GM12864 (cell line): ENCODE measurements at places on chromosomes 4 and X.

DNA sequence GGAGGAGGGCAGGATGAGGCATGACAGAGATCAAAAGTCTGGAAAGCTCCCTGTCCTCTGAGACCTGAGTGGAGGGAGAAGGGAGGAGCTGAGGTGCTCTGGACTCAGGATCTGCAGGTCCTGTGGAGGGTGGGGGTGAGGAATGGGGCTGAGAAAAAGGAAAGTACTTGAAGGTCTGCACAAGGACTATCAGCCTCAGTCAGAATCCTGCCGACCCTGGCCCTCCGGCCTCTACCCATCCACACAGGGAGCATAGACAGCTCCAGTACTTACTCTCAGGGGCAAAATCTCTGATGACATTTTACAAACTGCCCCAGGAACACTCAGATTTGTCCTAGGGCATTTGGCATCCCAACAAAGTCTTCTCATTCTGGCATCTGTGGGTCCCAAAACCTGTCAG lies 991 bp upstream of the ITIH6 start:
- DNase-seq, result no peak

- DNase-seq, result no peak
Measured at GRCh38 chrX:106927700-106928099, 7.5 kb downstream of the CLDN2 start.

DNA sequence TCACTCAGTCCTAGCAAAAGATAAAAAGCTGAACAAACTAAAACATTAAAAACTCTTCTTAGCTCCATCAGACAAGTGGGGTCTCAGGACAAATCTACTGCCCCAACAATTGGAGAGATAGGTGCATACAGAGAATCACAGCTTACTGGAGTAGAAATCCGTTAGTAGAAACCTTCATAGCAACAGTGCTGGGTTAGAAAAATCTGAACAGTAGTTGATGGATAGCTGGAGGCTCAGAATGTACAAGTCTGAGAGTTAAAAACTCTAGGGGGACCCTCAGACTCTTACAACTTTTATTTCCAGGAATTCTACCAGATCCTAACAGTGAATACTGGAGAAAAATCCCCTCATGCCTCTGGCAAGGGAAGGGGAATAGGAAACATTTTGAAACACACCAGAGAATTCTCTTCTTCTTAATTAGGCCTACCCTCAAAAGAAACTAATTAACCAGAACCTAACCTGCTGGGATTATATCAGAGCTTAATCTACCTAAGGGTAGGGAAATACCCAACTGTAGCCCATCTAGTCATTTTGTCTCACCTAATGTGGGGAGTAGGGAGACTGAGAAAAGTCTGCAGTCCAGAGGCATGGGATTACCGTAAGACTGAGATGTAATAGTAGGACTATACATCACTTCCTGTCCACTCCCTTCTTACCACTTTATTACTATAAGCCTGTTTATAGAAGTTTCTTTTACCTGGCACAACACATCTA lies 165.0 kb upstream of the CTSO start:
- DNase-seq, result no peak

DNA sequence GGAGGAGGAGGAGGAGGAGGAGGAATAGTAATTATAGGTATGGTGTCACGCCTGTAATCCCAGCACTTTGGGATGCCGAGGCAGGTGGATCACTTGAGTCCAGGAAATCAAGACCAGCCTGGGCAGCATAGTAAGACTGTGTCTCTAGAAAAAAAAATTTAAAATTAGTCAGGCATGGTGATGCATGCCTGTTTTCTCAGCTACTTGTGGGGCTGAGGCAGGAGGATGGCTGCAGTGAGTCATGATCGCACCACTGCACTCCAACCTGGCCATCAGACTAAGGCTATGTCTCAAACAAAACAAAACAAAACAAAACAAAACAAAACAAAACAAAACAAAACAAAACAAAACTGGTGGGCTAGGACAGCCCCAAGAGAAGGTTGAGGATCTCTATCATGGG lies 3.0 kb downstream of the STARD8 start:
- DNase-seq, result no peak

DNA sequence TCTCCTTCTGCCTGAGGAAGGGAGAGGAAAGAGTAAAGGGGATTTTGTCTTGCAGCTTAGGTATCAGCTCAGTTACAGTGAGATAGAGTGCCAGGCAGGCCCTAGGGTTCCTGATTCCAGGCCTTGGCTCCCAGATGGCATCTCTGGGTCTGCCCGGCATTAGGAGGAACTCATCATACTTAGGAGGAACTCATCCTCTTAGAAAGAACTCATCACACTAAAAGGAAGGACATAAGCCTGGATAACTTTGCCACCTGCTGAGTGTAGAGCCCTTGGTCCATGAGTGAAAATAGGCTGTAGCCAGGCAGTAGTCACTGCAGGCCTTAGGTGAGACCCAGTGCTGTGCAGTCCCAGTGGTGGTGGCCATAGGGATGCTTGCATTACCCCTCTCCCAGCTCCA lies 367.1 kb downstream of the PACRGL start:
- no peak for DNase-seq

- no peak for DNase-seq
Measured at GRCh38 chr4:21780148-21780547, 168.4 kb downstream of the KCNIP4 start.

DNA sequence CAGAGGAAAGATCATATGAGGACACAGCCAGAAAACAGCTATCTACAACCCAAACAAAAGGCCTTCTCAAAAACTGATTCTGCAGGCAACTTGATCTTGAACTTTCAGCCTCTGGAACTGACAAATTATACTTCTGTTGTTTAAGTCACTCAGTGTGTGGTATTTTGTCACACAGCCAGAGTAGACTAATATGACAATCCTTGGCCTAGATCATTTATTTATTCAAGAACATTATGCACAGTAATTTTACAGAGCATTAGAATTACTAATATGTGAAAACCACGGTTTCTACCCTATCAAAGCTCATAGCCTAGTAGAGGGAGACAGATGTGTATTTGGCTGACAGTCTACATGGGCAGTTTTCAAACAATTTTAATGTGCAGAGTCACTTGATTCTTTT lies 167.8 kb upstream of the PCDH18 start:
- DNase-seq, result no peak

DNA sequence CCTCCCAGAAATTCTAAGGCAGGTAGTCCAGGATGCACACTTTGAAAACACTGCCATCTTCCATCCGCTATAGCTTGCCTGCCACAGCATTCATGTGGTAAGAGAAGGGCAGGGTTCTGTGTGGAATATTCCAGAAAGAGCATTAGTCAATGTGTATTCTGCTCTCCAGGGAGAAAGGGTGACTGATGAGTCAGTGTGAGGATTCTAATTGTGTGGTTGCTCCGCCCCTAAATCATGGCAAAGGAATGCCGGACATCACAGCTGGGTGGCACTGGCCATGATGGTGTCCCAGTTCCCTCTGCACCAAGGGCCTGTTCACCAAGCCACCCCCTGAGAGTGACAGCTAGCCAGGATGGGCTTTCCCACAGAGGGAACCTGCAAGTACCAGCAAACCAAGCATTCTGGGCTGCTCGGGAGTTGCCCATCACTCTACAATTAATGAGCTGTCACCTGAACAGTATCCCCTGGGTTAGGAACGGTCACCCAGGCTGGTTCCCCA lies 9.5 kb downstream of the IDS start:
- DNase-seq, result no peak

DNA sequence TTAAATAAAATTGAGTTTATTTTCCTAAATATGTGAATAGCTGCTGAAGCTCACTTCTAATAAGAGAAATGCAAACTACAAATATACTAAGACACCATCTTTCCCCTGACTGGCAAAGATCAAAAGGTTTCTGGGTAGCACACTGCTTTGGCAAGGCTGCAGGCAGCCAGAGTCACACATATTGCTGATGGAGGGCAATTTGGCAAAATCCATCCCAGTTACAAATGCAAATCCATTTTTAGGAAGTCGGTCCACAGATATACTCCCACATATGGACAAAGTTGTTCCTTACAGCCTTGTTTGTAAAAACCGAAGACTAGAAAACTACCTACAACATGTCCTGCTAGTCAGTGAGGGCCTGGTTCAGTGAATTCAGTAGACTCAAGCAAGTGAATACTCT lies 12.4 kb downstream of the USP46 start:
- no peak for DNase-seq

DNA sequence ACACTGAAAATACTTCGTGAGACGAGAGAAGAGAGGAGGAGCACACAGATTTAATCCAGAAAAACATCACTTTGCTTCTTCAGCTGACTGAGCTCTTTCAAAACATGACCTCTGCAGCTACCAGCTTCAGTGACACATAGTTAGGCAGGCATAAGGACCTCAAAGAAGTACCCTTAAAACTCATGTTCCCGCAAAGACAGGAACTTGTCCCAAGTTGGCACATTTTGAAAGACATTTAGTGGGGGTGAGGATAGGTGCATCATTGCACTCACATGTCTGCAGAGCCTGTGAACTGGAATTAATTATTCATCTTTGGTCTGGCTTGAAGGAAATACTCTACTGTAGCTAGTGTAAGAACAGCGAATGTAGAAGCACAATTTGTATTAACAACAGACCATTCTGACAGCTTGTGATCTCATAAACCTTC lies 221.8 kb downstream of the MGST2 start:
- DNase-seq, result no peak

DNA sequence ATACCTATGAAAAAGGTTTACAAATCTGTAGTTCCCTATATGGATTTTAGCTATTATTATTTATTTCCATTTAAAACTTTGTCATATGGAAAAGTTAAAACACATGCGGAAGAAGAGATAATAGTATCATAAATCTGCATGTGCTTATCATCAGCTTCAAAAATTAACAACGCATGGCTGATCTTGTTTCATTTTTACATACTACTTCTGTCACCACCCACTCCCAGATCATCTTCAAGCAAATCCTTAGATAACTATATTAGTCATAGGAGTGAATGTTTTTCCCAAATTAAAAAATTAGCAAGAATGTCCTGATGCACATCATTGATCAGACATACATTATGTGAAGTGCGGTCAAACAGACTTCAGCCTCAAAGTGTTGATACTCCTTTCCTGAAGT lies 24.6 kb upstream of the MOB1B start:
- no peak for DNase-seq

DNA sequence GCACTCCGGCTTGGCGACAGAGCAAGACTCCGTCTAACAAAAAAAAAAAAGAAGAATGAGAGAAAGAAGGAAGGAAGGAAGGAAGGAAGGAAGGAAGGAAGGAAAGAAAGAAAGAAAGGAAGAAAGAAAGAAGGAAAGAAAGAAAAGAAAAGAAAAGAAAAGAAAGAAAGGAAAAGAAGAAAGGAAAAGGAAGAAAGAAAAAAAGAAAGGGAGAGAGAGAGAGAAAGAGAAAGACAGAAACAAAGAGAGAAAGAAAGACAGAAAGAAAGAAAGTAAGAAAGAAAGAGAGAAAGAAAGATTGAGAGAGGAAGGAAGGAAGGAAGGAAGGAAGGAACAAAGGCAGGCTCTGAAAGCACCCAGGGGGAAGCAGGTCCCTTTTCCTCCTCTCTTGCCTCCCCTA lies 336.6 kb upstream of the GATB start:
- DNase-seq, result no peak

DNA sequence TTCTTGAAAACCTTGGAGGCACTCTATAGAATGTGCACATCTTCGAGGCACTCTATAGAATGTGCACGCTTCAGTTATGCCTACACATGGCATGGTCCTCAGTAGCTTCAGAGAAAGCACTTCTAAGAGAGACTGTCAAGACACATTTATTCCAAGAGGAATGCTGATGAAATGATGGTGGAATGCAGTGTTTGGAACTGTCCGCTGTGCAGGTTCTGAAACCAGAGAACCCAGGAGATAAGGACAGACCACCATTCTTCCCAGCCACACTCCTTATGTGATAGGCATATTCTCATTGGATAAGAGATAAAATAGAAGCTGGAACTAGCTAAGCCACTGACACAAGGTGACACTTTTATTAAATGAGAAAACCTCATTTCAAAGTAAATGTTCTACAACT lies 263.3 kb downstream of the NLGN4X start:
- no peak for DNase-seq
